ENCODE measurements at places on chromosomes 6 and 20.

GRCh38 chr20:50559856-50560638, 49.9 kb downstream of the PTPN1 start:
- no peak for DNase-seq

DNA sequence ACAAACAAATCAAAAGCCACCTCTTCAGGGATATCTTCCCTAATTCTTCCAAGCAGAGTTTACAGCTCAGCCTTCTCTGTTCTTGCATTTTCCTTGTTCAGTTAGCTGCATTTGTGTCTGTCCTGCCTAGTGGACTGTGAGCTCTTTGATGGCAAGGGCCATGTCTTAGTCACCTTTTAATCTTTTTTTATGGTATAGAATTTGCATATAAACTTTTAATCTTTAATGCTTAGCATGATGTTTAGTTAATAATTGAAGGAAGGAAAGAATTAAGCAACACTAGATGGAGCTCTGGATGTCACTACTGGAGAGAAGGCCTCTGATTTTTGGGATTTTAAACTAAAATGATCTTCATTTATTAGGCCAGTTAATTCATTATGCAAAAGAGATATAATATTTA, 12.1 kb downstream of the PPP2R5D start:
- no peak for DNase-seq

GRCh38 chr6:113115196-113115595, 741.9 kb upstream of the MARCKS start:
- no peak for DNase-seq

DNA sequence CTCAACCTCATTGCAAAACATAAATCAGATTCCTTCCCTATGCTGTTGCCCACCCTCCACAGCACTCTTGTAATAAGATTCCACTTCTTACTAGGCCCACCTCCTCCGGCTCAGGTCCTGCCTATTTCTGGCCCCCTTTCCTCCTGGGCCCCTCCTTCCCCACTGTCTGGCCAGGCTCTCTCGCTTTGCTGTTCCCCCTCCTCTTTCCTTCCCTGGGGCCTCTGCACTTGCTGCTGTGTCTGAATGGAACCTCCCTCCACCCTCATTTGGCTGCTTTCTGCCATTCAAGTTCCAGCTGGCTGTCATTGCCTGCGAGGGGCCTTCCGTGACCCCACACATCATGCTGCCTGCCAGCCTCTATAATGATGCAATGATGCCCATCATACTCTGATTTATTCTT, 38.9 kb downstream of the ARHGAP40 start:
- no peak for DNase-seq

DNA sequence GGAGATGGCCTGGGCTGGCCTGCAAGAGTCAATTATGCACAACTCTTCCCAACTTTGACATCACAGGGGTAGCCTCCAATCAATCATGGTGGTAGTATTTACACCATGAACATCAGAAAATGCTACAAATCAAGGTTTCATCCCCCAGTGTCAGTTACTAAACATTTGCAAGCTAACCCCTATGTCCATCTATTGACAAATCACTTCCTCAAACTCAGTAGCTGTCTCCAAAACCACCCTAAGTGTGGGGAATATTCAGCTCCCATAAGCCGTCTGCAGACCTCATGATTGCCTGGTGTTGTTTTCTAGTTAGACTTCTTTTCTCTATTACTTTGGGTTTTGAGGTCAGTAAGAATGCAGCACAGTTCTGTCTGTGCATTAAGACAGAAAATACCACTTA, 200.8 kb upstream of the RIN2 start:
- no peak for DNase-seq

DNA sequence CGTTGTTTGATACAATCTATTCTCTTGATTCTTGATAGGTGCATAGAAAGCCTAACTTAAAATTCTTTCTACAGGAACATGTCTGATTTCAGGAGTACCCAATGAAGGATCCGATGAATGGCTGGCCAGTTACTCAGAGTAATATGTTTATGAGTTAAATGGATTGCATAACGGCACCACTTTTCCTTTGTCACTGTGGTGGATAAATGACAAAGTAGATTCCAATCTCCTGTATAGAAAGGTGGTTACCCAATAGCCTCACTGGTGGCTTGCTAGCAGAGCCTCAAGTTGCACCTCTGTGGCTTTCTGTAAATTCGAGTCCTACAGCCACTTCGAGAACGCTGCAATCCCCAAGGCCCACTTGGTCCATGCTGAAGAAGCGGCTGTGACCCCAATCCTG, 28.4 kb downstream of the LHFPL5 start:
- DNase-seq: no peak

DNA sequence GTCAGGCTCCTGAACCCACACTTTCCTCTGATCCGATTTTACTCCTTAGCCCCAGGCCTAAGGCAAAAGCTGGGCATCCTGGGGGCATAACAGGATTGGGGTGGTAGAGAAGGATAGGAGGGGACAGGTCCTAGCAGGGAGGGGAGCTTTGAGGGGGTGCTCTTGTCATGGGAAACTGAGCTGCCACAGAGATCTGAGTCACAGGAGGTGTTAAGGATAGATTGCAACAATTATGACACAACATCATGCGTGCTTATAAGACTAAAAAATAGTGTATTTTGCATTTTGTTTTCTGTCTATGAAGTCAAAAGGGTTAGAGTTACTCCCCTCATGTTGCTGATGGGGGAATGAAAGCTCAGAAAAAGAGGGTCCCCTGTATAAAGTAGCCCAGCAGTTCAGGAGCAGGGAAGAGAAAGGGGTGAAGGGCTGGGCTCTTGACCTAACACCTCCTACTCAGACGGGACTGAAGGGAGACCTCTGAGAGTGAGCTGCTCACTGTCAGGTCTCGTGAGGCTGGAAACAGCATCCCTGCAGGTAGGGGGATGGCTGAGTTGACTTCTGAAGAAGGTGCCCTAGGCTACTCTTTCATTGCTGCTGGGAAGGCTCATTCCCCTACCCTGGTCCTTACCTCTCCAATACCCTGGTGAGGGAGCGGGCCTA, 2.0 kb downstream of the GLP1R start:
- DNase-seq: no peak

- no peak for DNase-seq
These were observed 631.1 kb downstream of the COL12A1 start for GRCh38 chr6:74574794-74575193.

GRCh38 chr6:110329714-110330436, 28.3 kb downstream of the METTL24 start:
- no peak for DNase-seq

DNA sequence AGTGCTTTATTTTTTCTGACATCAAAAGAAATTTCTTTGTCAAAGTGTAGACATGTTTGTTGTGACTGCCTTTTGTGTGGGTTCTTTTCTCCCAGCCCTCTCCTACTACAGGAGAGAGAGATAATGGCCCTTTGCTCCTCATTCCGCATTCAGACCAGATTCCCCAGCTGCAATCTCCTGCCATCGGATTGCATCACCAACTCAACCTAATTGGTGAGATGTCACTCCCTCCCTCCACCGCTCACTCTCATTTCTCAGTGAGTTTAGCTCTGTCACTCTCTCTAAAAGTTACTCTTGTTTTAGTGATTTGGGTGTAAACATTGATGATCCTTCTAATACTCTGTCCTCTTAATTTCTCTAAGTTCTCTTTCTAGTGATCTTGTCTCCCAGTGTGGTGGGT, 22.7 kb downstream of the UTRN start:
- no peak for DNase-seq

DNA sequence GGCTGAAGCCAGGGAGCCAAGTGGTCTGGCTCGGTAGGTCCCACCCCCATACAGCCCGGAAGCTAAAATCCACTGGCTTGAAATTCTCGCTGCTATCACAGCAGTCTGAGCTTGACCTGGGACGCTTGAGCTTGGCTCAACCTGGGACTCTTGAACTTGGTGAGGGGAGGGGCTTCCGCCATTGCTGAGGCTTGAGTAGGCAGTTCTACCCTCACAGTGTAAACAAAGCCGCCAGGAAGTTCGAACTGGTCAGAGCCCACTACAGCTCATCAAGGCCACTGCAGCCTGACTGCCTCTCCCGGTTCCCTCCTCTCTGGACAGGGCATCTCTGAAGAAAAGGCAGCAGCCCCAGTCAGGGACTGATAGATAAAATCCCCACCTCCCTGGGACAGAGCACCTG, 1337.7 kb downstream of the HACE1 start:
- no peak for DNase-seq

DNA sequence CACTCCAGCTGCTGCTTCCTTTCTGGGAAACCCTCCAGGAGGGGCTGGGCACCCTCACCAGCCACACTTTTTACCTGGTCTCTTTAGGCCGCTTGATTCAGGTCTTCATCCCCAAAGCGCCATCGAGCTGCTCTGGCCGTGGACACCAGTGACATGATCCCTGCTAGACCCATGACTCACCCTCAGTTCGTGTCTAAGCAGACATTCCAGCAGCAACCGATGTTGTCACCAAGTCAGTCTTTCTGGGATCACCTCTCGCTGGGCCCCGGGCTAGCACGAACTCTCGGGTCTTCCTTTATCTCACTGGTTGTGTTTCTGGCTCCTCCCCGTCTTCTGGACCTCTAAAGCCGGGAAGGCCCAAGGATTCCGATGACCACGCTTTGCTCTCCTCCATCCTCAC, 43.0 kb upstream of the GPR31 start:
- DNase-seq: no peak

GRCh38 chr6:27143474-27144026, 104.0 kb upstream of the PRSS16 start:
- no peak for DNase-seq

DNA sequence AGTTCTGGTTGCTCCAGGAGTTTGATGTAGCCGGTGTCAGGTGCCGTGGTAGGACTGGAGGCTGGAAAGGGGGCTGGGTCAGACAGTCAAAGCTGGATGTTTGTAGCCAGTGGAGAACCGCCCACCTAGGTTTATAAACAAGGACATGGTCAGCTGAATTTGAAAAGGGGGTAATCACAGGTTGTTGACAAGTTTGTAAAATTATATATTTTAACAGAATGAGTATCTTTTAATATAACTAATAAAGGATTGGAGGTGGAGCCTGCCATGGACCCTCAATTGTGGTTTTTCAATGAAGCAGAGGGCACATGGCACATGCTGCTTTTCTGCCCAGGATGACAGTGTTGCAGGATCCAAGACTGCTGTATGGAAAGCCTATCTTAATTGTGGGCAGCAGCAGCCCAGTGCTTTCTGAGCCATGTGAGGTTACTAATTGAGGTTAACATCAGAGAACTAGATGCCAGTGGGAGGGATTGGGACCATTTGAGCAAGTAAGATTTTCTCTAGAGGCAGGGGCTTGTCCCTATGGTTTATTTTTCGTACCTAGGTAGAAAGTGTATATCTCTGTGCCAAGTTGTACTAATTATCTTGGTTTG, 9.7 kb downstream of the HECA start:
- DNase-seq: no peak

DNA sequence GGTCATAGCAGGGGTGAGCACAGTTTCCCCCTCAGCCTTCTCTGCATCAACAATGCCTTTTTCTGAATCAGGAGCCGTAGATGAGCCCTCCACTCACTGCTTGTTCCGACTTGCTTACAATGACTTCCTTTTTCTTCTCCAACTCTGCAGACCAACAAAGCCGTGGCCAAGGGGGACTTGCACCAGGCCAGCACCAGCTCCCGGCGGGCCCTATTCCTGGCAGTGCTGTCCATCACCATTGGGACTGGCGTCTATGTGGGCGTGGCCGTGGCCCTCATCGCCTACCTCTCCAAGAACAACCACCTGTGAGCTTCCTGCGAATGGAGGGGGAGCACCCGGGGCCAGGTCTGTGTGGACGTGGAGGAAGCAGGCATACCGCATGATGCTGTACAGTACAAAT, 195.8 kb downstream of the SYNDIG1 start:
- no peak for DNase-seq

DNA sequence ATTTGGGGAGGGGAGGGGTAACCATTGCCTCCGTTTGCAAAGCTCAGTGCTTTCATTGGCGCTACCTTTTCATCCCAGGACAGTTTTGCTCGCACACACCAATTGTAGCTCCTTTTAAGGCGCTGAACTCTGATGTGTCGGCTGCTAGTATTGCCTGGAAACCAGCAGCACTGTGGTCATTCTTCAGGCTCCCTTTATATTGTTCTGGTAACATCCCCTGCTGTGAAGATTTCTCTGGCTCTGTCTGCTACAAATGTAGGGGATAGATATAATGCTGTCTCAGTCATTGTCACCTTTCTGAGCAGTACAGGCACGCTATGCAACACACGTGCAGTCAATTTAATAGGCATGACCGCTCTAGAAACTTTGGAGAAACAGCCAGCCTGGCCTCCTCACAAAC, 172.9 kb upstream of the SASH1 start:
- no peak for DNase-seq

DNA sequence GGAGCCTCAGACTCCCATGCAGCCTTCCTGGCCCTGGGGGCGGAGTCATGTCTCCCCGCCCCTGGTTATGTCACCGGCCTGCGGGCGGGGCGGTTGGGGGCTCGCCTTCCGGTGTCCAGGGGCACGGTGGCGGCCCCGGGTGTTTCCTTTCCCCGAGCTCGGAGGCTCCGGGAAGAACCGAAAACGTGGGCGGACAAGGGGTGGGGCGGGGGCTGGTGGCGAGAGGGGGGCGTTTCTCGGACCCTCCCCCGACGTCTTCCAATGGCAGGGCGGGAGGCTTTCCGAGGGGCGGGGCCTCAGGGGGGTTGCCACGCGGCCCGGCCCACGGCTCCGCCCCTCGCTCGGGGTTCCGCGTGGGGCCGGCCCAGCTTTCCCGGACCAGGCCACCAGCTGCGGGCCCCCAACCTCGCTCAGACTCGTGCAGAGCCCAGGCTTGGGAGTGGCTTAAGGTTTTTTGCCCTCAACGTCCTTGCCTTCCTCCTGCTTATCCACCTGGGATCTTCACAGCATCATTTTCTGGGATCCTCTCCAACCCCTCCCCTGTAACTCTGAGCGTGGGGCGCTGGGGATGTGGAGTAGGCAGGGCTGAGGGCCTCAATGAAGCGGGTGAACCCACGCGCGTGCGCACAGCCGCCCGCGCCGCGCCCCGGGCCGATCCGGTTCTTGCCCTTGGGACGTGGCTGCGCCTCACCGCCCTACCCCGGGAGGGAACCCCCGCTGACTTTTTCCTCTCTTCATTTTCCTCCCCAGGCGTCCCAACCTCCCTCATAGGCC, 2.1 kb upstream of the NRN1 start:
- peak; percentile 57 for DNase-seq

GRCh38 chr20:51756653-51757052, 11.5 kb downstream of the ATP9A start:
- DNase-seq: no peak

GRCh38 chr6:136070815-136071214, 179.3 kb downstream of the MTFR2 start:
- no peak for DNase-seq
